ENCODE measurements at places on chromosomes 1 and 21. TPM values are rescaled to one million over a fixed set of nuclear protein-coding genes. Genes with fewer than 3 reads are reported as not detected.

Gene TCP10L
- total RNA-seq = not detected

- no peak for DNase-seq
Measured at GRCh38 chr21:25381936-25382452, 225.3 kb downstream of the MRPL39 start.

Gene CFAP74
- total RNA-seq = 0.57 TPM

Gene GPR52
- total RNA-seq = 1.1 TPM

DNA sequence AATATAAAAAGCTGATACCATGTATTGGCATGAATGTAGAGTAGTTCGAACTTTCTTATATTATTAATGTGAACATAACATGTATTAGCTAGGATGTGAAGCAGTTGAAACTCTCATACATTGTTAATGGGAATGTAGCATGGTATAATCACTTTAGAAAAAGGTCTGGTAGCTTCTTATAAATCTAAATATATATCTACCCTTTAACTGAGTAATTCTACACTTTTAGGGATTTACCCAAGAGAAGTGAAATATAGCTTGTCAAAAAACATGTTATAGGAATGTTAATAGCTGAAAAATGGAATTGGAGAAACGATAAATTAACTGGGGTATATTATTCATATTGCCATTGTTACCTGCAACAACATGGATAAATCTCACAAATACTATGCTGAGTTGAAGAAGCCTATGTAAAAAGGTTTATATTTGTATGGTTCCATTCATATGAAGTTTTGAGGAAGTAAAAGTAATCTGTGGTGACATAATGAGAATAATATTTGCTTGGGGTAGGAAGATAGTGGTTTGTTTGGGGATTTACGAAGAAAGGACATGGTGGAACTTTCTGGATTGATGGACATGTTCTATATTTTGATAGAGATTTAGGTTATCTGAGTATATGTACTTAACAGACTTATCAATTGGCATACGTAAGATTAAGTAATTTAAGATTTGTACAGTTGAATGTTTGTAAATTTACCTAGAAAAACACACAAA is 76.6 kb downstream of the MAST2 start:
- DNase-seq = no peak

DNA sequence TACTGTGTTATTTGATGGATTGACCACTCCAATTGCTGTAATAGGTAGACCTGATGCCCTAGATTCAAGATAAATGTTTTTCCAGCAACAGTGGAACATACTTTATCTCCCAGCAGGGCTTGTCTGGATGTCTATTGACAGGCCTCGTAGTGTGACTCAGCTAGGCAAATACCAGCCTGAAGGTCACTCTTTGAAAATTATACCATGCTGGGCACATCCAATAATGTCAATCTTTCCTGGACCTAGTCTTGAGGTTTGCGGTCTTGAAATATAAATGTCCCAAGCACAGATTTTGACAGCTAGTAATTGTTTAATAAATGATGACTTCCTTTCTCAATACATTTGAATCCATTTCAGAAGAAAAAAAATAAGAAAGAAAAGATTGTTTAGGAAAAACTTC is 1138.0 kb upstream of the TMPRSS15 start:
- no peak for DNase-seq

DNA sequence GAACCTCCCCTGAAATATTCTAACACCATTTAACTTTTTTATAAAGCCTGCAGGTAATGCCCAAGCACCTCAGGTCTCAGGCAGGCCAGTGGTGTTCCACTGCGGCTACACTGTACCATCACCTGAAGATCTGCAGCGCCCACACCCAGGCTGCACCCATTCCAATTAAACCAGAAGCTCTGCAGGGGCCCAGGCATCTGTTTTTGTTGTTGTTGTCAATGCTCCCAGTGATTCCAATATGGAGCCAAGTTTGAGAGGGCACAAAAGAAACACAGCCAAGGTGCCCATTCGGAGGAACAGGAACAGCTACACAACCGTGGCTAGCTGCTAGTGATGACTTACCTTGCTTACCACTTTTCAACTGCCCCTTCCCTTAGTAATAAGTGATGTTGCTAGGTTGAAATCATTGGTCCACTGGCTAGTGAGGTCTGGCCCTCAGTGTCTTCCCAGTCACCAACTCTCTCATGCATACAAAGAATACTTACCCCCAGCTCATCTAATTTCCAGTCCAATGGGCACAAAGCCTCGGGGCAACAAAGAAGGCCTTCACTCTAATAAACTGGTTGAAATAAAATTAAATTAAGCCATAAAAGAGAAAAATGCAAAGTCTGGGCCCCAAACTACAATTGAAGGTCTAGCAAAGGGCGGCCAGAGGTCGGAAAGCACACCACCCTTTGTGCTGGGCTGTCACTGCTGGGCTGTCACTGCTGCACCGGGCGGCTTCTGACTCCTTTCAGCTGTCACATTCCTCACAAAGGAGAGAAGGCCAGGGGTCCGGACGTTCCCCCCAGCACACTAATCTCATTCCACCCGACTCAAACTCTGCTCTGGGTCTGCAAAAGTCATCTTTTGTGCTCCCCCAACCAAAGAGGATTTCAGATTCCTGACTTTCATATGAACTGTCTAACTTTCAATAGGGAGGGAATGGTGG is 34.9 kb downstream of the SIPA1L2 start:
- no peak for DNase-seq

Gene LCE2C
- not detected for total RNA-seq

Gene GSTM5
- 0.75 TPM for total RNA-seq

Gene OR6K3
- not detected for total RNA-seq

DNA sequence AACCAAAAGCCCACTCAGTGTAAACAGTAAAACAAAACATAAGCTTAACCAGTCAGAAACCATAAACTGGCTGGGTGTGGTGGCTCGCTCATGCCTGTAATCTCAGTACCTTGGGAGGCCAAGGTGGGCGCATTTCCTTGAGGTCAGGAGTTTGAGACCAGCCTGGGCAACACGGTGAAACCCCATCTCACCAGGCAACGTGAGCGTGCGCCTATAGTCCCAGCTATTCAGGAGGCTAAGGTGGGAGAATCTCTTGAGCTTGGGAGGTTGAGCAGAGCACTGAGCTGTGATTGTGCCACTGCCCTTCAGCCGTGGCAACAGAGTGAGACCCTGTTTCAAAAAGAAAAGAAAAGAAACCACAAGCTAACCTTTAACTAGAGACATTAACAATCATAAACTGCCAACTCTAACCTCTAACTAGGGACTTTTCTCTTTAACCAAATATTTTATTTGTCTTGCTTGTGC is 13.1 kb upstream of the PRRC2C start:
- no peak for DNase-seq

DNA sequence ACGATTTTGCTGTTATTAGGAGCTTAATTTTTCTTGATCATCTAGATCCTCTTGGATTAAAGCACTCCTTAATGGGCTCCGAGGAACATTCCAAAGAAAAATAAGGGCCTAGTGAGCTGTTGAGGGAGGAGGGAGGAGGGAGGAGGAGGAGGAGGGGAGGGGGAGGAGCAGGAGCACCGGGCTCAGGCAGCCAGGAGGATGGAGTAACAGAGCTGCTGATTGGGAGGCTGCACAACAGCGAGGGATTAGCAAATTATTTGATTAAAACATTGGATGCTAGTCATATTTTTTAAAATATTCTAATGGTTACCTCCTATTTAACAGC is 302.1 kb upstream of the RRP15 start:
- DNase-seq = no peak

DNA sequence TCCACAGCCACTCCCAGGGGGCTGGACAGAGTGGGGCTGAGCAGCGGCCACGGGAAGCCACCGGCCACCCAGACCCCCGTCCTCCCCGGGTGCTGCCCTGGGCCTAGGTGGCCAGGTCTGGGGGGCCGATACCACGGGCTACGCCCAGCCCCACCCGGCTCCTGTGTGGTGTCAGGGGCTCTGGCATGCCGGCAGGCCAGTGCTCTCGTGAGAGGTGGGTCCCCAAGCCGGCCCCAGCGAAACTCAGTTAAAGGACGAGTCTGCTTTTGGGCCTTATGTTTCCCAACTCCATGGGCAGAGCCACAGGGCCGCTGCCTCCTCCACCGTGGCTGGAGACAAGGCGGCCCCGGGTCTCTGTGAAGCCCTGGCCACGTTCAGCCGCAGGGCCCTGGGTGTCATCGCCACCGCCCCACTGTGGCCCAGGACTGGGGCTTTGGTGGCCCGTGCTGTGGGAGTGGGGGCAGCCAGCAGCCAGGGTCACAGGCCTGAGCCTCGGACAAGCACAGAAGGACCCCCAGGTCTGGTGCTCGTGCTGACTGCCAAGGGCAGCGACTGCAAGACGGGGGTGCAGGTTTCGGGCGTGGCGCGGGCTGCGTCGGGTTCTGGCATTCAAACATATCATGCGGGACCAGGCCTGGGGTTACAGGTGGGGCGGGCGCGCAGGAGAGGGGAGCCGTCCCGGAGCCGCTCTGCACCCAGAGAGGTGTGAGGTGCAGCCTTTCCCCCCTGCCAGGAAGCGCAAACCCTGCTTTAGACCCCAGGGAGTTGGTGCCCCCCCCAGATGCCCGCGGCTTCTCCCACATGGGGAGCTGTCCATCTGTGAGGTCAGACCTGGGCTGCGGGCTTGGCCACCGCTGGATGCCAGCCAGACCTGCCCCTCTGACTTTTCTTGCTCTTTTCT is 11.9 kb upstream of the C1orf159 start:
- no peak for DNase-seq
